ENCODE measurements at places on chromosomes 1 and 21.

DNA sequence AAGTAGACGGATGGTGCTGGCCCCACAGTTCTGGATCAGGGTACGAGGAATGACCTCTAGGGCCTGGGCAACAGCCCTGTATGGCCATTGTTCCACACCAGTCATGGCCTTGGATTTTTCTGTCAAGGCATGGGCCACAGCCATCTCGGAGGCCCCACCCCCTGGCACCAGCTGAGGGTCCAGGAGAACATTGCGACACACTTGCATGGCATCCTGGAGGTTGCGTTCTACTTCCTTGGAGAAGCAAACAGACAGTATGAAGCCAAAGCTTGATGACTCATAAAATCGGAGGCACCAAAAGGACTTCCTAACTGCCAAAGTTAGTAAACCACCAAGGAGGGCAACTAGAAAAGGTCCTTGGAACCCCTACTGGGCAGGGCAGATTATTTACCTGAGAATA, 11.9 kb upstream of the VHLL start:
- no peak for DNase-seq

GRCh38 chr21:26835714-26836265, 9.4 kb downstream of the ADAMTS1 start:
- DNase-seq = no peak

DNA sequence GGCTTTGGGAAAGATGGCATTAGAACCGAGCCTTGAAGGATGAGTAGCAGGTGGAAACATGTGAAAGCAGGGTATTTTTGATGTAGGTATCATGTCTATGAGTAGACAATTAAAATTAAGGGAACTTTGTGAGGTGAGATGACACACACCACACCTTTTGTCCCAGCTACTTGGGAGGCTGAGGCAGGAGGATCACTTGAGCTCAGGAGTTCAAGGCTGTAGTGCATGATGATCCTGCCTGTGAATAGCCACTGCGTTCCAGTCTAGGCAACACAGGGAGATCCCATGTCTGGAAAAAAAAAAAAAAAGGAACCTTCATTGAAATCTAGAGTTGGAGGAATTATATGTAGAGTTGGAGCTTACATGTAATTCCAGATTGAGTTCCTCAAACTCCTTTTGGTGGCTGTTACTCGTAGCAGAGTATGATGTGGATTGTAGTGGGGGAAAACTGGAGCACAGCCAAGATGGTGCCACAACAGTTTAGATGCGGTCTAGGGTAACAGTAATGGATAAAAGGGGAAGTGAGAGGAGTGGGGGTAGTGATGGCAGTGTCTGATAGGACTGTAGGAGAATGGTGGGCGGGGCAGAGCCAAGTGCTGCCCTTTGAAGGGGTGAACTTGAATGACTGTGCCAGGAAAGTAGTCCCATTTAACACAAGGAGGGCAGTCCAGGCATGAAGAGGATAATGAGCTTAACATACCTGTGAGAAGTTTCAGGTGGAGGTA, 17.4 kb downstream of the AK4 start:
- DNase-seq = no peak

DNA sequence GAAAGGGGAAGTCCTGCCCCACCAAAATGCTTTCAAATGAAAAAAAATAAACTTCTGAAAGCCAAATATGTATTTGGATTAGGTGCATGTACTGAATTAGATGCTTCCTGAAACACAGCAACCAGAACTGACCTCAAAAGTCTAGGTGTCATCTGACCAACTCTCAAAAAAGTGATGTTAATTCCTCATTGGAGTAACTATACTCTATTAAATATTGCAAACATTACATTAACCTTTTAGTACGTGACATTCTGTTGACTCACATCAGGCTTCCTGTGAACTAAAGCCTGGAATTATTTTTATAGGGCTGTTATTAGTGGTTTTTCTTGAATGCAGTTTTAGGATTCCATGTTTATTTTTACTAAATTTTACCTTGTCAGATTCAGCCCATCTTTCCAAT, 73.5 kb downstream of the ASTN1 start:
- no peak for DNase-seq

- DNase-seq = no peak
Measured at GRCh38 chr1:40337443-40337842, 20.4 kb upstream of the COL9A2 start.

DNA sequence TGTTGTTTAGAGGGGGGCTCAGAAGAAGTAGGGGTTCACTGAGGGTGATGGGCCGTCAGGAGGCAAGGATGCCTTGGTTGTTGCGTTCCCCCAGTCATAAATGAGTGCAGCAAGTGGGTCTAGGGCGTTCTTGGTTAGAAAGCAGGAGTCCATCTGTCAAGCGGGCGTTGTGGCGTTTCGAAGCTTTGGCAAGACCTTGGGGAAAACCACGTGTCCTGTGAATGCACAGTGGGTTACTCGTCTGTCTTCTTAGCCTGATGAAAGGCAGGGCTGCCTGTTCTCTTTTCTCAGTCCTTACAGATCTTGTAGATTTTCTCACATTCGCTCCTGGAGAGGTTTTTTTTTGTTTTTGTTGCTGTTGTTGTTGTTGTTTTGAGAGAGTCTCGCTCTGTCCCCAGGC, 6.3 kb upstream of the ZNF496 start:
- DNase-seq = no peak

GRCh38 chr1:21586222-21586621, 77.0 kb downstream of the ALPL start:
- no peak for DNase-seq

GRCh38 chr21:41895643-41896493, 16.7 kb upstream of the PRDM15 start:
- DNase-seq = no peak

- DNase-seq = no peak
Measured at GRCh38 chr1:61504852-61505390, 220.0 kb downstream of the TM2D1 start.

DNA sequence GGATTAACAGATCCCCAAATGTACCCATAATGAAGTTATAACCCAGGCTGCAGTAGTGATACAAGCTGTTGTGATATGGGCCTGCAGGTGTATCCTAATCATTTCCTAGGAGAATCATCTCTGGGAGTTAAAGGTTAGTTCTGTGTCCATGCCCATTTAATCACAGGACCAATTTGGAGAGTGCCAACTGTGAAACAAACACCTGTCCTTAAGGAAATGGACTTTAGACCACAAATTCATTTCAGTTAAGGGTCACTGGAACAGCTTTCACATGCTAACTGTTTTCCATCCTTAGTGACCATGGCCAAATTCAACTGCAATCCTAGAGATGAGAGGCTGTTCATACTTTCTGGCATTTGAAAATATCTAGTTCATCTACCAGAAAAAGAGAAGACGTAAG, 160.9 kb downstream of the GPATCH2 start:
- DNase-seq = no peak

DNA sequence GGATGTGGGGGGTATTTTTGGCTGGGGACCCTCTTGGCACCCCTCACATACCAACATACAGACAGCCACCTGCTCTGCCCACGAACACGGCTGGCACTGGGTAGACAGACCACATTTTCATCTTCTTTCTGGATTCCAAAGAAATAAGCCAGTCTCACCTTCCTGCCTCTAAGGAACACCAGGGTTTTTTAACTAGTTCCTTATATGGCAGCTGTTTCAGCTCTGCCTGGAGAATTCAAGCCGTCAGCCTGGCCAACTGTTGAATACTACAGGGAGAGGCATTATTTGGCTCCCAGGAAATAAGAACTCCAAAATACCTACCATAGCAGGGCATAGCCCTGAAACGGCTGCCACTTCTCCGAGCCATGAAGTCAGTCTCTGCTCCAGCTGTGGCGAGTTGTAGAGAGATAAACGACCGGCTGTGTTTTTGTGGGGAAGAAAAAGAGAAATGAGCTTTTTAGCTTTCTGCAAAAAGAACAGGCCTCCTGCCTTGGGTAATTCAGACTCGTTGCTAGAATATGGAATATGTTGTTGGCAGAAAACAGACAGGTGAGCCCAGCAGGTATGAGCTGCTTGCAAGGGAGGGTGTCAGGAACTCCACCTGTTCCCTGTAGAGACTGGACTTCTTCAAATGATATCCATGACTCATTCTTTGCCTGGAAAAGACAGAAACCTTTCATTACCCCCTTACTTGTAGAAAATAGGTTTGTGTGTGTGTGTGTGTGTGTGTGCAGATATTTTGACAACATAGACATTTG, 51.8 kb downstream of the MT1HL1 start:
- DNase-seq = peak; percentile 68

- no peak for DNase-seq
Measured at GRCh38 chr21:44331650-44332307, 7.4 kb downstream of the CFAP410 start.

- DNase-seq = no peak
Measured at GRCh38 chr1:91166106-91166712, 144.4 kb upstream of the ZNF644 start.

DNA sequence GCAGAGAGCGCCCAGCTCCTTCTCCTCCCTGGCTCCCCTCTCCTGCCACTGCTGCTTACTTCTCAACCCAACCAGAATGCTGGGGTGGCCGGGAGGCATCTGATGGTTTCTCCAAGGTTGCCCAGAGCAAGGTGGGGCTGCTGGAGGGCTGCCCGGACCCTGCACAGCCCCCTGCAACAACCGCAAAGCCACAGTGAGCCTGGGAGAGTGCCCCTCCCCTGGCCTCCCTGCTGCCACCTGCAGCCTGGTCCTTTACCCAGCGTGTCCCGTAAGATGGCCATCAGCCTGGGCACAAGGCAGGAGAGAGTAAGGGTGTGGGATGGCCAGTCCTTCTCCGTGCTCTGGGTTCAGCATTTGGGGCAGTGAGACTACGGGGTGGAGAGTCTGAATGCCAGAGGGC, 17.0 kb downstream of the MX2 start:
- DNase-seq = no peak

Measured in ascending aorta (tissue), 2 donors.